ENCODE measurements at places on chromosomes 5 and 9.

- no peak for DNase-seq
Observed at GRCh38 chr5:150789450-150789849, 10.9 kb downstream of the SMIM3 start.

- no peak for DNase-seq
Observed at GRCh38 chr9:69900406-69900805, 79.8 kb downstream of the CFAP95 start.

GRCh38 chr5:72722792-72723452 is 93.5 kb upstream of the TNPO1 start:
- no peak for DNase-seq

GRCh38 chr9:133528876-133529241 is 4.1 kb upstream of the MYMK start:
- DNase-seq = no peak
